Heart right ventricle (tissue), 16 donors: ENCODE measurements at places on chromosomes 7 and 10. TPM values are rescaled to one million over a fixed set of nuclear protein-coding genes. Genes with fewer than 3 reads are reported as not detected.

- no peaks in the 10 kb centered on the region for H3K36me3 ChIP-seq
- no peaks in the 10 kb centered on the region for H3K27me3 ChIP-seq
- no peak for DNase-seq
- H3K27ac ChIP-seq = no peak overlapping the region
- H3K4me1 ChIP-seq = no peaks in the 10 kb centered on the region
These were observed 1064.1 kb upstream of the GHITM start for GRCh38 chr10:83075016-83075814.

- H3K27ac ChIP-seq = no peak overlapping the region
- peaks cover 5% of the 10 kb centered on the region for H3K36me3 ChIP-seq
- no peaks in the 10 kb centered on the region for H3K27me3 ChIP-seq
- no peak overlapping the region for H3K4me3 ChIP-seq
- H3K4me1 ChIP-seq = peaks cover under 1% of the 10 kb centered on the region
These were observed 5.9 kb upstream of the BHLHA15 start for GRCh38 chr7:98205162-98205845.

GRCh38 chr10:124288486-124288885 lies 130.2 kb downstream of the OAT start:
- peaks cover 6% of the 10 kb centered on the region for H3K4me1 ChIP-seq
- DNase-seq = no peak
- no peaks in the 10 kb centered on the region for H3K36me3 ChIP-seq
- no peak overlapping the region for H3K4me3 ChIP-seq
- H3K27me3 ChIP-seq = peaks cover 6% of the 10 kb centered on the region

DNA sequence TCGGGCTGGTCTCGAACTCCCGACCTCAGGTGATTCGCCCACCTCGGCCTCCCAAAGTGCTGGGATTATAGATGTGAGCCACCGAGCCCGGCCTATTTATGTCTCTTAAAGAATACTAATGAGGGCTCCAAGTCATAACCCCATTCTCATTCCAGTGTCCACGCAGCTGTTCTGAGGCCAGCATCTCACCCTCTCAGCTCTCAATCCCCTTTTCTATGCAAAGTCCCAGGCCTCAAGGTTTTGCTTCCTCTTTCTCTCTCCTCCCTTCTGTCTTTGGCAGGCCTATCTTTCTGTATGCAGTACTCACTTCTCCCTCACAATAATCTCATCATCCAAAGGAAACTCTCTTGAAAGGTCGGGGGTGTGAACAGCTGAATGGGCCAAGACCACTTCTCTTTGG lies 28.0 kb upstream of the VSIR start:
- no peaks in the 10 kb centered on the region for H3K27me3 ChIP-seq
- H3K36me3 ChIP-seq = no peaks in the 10 kb centered on the region
- DNase-seq = no peak
- peaks cover 34% of the 10 kb centered on the region for H3K4me1 ChIP-seq

DNA sequence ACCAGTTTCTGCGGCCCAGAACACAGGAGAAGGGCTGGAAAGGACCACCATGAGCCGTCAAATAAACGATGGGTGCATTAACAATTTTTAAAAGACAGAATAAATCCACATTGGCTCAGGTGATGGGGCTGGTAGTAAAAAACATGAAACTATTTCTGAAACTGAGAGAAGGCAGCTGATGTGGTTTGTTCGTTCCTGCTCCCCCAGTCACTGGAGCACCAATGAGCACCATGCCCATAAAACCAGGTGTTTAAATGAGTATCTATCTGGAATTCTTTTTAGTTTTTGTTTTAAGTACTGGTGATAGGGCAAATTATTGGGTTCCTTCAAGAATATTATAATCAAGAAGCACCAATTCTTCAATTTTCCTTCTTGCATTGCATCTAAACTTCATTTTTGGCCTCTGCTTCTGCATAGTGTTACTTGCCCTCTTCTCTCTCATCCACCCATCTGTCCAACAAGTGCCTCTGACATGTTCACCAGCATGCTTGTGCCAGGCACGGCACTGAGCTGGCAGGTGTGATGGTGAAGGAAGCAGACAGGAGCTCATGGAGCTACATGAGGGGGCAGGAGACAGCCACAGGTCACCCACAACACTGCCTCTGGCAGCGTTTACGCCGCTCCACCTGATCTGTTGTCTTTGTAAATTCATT lies 65.5 kb downstream of the LARP4B start:
- no peak for DNase-seq
- no peaks in the 10 kb centered on the region for H3K36me3 ChIP-seq
- H3K27ac ChIP-seq = peak overlapping the region; percentile 75

DNA sequence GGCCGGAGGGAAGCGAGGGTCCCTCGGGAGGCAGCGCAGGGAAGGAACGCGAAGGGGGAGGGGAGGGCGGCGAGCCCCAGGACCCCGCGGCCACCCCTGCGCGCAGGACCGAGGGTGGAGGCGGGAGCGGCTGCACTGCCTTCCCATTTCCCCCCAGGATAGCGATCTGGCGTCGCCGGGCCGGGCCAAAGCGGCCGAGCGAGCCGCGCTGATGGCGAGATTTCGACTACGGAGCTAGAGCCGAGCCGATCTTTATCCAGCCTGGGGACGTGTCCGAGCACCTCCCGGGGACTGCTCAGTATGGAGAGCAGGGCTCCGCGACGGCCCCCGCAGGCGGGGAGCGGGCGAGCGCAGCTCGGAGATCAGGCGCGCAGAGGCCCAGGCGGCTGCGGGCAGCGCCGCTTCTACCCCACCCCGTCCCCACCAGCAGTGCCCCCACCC lies 590 bp upstream of the CRTAC1 start:
- H3K36me3 ChIP-seq = no peaks in the 10 kb centered on the region
- H3K27ac ChIP-seq = no peak overlapping the region
- peaks cover 13% of the 10 kb centered on the region for H3K4me1 ChIP-seq
- no peak for DNase-seq
- peaks cover 7% of the 10 kb centered on the region for H3K27me3 ChIP-seq

- peaks cover 74% of the 10 kb centered on the region for H3K4me1 ChIP-seq
- DNase-seq = no peak
- peak overlapping the region; percentile 96 for H3K4me3 ChIP-seq
- H3K27me3 ChIP-seq = no peaks in the 10 kb centered on the region
- H3K36me3 ChIP-seq = no peaks in the 10 kb centered on the region
- H3K27ac ChIP-seq = peak overlapping the region; percentile 84
These were observed 2.5 kb downstream of the GRK5 start for GRCh38 chr10:119209736-119210355.

DNA sequence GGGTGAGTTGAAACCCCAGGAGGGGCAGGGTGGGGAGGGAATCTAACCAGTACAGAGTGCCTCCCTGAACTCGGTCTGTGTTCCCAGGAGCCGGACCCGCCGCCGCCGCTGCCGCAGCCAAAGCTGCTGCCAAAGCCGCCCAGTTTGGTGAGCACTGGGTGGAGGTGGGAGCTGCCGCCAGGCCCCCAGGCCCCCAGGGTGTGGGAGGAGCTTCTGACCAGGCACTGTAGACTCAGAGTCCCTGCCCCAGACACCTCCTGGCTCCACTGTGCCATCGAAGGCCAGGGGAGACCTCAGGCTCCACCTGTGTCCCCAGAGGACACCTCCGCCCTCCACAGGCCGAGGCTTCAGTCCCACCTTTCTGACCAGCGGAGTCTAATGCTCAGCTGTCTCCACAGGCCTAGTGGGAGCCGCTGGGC lies 20.4 kb upstream of the LIMK1 start:
- no peak overlapping the region for H3K4me3 ChIP-seq
- DNase-seq = no peak
- no peak overlapping the region for H3K27ac ChIP-seq
- H3K4me1 ChIP-seq = peaks cover 8% of the 10 kb centered on the region
- no peaks in the 10 kb centered on the region for H3K36me3 ChIP-seq

GRCh38 chr7:65429642-65430343 lies 56.1 kb downstream of the ZNF92 start:
- no peak overlapping the region for H3K4me3 ChIP-seq
- H3K27ac ChIP-seq = no peak overlapping the region
- no peaks in the 10 kb centered on the region for H3K27me3 ChIP-seq

- no peaks in the 10 kb centered on the region for H3K36me3 ChIP-seq
- no peaks in the 10 kb centered on the region for H3K27me3 ChIP-seq
- no peak overlapping the region for H3K27ac ChIP-seq
- no peaks in the 10 kb centered on the region for H3K4me1 ChIP-seq
These were observed 594.5 kb downstream of the SDK1 start for GRCh38 chr7:3895341-3896116.

DNA sequence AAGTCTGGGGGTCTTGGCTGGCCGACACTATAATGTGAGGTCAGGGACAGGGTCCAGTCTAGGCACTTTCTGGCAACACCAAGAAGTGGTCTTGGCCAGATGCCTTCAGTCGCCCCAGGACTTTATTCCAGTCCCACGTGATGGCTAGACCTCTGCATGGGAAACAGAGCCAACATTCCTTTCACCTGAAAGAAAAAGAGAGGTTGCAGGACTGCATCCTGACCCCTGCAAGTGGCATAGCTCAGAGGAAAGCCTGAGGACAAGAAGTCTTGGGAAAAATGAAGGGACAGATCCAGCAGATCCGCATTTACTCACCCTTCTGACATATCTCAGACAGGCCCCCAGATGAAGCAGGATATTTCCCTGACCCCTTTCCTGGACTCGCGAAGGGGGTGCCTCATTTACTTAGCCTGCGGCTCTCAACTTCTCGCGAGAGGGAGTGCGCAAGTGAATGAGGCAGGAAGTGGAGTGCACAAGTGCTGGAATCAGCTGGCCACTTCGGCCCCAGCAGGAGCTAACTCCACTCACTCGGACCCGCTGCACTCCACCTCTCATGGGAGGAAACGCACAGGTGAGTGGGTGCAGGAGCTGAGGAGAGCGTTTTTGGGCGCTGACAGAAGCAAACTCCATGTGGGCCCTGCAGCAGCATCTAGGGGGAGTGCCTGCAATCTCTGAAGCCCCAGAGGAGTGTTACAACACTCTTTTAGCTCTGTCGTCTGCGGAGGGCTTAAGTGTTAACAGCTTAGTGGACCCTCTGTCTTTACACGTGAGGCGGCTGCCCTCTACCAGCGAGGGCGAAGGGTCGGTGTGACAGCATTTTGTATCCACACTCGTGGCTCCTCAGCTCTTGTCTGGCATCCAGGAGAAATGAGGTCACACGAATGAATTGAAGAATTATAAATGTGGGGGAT lies 916.2 kb upstream of the GHITM start:
- no peaks in the 10 kb centered on the region for H3K27me3 ChIP-seq
- H3K27ac ChIP-seq = no peak overlapping the region
- no peak for DNase-seq
- no peak overlapping the region for H3K4me3 ChIP-seq
- no peaks in the 10 kb centered on the region for H3K36me3 ChIP-seq

DNA sequence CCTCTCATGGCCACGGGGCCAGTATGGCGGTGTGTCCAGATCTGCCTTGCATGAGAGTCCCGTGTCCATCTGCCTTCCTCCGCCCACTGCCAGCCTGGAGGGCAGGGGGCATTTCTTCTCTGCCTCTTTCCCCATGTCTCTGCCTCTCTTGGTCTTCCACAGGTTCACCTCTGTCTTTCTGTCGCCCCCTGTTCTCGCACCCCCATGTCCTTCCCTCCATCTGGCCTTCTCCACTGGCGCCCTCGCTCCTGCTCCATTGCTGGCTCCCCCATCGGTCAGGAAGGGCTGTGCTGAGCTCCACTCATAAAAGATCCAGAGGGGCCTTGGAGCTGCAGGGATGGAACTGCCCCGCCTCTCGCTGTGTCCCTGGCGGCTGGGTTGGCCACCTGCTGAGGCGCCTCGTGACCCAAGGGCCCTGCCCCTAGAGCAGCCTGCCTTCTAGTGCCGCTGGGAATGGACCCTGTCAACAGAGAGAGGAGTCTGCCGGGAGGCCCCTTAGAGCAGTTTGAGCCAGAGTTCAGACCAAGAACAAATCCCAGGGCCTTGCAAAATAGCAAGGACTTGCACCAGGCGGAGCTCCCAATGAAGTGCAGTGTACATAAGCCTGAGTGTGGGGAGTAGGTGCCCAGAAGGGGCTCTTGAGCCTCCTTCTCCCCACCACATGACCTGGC lies 42.0 kb downstream of the GOLGA7B start:
- no peak for DNase-seq
- no peaks in the 10 kb centered on the region for H3K27me3 ChIP-seq
- H3K4me1 ChIP-seq = no peaks in the 10 kb centered on the region
- no peaks in the 10 kb centered on the region for H3K36me3 ChIP-seq
- no peak overlapping the region for H3K4me3 ChIP-seq

DNA sequence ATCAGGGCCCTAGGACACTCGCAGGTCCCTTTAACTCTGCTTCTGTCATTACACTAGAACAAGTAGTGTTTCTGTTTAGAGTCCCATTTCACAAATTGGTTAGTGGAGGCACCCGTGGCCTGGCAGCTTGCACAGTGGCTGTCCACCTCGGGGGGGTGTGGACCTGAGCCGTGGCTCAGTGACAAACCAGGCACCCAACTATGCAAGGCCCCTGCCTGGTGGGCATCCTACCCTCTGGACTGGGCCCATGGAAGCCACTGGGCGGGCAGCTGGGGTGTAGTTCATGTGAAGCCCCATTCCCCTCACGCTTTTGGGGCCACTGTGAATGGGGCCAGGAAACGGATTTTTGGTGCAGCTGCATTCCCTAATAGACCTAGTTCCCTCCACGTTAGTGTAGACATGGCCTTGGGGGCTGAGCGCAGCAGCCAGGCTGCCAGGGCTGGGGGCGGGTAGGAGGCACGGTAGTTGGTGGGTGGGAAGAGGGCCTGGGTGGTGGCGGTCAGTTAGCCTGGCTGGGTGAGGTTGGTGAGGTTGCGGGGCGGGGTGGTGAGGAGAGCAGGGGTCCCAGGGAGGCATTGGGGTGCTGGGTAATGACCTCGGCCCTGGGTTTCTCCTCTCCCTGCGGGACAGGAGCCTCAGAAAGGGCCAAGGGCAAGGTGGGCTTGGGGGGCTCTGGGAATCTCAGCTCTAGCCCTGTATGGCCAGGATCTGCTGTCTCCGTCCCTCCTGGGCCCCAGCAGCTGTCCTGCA lies 18.7 kb downstream of the ZNF316 start:
- no peak overlapping the region for H3K4me3 ChIP-seq
- no peak overlapping the region for H3K27ac ChIP-seq
- no peak for DNase-seq
- H3K27me3 ChIP-seq = no peaks in the 10 kb centered on the region
- peaks cover 41% of the 10 kb centered on the region for H3K36me3 ChIP-seq

The GPR146 gene
- total RNA-seq = 24.7 TPM

The HABP2 gene
- not detected for total RNA-seq

The ARHGEF35 gene
- total RNA-seq = 0.64 TPM

The WNT2 gene
- not detected for total RNA-seq

The ATOH7 gene
- total RNA-seq = not detected

The STEAP1B gene
- 0.65 TPM for total RNA-seq

The RBAK gene
- total RNA-seq = 11.1 TPM

The NPSR1 gene
- not detected for total RNA-seq
